HCT116 (cell line): ENCODE measurements at places on chromosomes 1 and 21.

DNA sequence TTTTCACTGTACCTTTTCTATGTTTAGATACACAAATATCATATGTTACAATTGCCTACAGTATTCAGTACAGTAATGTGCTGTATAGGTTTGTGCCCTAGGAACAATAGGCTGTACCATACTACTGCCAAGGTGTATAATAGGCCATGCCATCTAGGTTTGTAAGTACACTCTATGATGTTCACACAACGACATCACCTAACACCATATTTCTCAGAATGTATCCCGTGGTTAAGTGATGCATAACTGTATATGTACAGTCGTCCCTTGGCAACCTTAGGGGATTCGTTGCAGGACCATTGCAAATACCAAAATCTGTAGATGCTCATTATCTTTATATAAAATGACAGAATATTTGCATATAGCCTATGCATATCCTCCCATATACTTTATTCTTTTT lies 5.8 kb upstream of the SSR2 start:
- no peak for DNase-seq

DNA sequence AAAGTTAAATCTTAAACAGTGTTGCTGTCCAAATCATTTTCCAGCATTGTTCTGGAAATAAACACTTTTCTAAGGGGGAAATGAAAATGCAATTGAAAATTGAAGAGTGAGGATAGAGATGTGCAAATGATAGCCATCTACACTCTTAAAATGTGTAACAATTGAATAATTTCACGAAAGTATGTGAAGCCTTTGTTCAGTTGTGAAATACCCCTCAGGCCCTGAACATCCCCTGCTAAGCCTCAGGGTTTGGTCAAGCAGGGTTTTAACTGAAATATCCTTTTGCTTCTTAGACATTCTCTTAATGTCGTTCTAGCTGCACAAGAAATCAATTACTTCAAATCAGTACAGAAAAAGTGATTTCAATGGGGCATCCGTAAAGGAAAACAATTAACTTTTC lies 65.9 kb upstream of the DYNLT5 start:
- DNase-seq = no peak

DNA sequence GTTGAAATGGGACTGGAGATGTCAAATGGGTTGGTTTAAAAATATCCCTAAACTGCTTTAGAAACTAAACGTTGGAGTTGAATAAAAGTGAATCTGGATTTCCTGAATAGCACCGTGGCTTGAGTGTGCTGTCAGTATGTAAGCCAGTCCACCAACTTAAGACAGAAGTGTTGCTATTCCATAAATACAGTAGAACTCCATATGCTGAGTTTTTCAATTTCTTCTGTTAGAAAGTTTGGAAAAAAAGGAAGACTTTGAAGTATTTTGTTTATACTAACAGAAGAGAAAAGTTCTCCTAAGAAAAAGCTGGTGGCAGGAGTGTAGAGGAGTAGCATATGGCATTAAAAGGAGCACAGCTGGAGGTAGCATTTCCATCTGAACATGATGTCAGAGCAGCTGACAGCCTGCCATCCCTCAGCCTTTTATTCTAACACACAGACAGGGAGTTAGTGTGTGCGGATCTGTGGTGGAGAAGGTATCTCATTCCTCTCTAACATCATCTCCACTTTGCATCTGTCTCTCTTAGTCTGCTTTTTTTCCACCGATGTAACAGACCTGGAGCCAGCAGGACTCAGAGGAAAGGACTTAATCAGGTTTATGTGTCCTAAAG lies at the start of gene ZBTB18:
Gene ZBTB18, plus strand, starts transcription at position 449 of the 610 bp plus-strand sequence. Its CDS starts 149 bp downstream, at position 598.
- DNase-seq = no peak

- DNase-seq = no peak
Measured at GRCh38 chr1:176450526-176450925, 12.4 kb upstream of the PAPPA2 start.

DNA sequence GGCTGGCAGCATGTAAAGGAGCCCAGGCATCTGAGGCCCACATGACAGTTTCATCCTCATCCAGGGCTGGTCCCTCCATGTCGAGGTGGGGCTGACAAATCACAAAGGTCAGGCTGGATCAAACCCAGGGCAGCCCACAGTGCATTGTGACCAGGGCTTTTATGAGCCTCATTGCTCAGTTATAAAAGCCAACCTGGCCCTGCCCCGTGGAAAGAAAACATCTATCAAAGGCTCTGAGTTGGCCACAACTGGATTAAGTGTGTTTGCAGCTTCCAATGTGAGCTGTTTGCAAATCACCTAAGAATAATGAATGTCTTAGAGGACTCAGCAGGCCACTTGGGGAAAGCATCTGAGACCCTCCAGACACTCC lies 45.4 kb downstream of the GRHL3 start:
- peak; percentile 70 for DNase-seq

DNA sequence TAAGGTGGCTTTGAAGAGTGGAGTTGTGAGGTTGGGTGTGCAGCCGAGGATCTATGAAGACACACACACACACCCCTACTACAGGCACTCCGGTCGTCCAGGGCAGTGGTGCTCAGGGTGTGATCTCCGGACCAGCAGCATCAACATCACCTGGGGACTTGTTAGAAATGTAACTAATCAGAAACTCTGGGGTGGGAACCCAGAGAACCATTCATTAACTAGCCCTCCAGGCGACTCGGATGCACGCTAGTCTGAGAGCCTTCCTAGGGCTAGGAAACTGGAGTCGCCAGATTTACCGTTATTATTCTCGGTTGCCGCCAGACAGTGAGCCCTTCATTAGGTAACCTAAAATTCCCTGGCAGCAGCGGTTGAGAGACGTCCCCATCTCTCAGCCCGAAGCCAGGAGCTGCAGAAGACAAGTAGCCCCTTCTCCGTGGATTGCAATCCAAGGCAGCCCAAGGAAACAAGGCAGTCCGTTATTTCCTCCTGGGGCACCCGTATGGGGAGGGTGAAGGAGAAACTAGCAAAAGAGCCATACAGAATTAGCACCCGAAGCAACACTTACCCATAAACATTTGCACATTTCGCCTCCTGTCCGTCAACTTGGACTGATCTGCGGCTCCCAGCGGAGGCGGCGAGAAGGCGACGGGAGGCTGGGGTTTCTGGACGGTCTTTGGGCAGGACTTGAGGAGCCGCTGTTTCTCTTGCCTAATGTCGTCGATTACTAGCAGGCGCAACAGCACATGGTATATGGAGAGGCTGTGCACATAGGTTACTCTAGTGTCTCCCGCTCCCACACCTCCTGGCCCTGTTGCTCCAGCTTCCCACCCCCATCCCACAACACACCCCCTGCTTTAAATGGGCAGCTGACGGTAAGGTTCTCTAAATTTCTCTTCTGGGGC lies 2.9 kb upstream of the CCN1 start:
- no peak for DNase-seq

DNA sequence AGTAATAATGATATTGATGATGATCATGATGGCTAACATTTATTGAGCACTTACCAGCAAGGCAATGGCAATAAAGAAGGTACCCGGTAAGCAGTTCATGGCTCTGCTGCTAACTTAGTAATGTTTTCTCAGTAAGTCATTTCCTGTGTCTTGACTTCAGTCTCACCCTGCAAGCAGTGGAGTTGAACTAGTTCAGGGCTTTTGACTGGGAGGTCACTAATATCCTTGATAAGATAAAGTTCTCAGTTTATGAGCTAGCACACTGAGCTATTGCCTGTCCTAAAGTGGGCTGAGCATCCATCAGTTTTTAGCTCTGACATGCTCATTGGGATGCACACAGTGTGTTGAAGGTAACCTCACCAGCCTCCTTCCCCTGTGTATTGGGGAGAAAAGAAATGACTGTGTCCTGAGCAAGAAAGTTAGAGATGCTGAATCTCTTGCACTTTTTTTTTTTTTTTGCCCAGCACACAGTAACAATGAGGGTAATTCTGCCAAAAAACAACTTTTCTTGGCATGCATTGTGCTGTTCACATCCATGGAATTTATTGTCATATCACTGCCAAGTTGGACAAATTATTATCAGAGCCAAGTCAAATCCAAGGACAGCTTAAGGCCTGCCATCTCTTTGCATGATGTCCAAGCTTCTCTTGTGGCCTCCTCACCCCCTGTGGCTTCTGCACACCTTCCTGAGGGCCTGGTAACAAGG lies 55.5 kb upstream of the GADD45A start:
- no peak for DNase-seq

- DNase-seq = no peak
Measured at GRCh38 chr1:90198616-90199332, 203.9 kb downstream of the ZNF326 start.

- DNase-seq = peak; percentile 19
Measured at GRCh38 chr1:61170328-61171238, 88.2 kb downstream of the NFIA start.

DNA sequence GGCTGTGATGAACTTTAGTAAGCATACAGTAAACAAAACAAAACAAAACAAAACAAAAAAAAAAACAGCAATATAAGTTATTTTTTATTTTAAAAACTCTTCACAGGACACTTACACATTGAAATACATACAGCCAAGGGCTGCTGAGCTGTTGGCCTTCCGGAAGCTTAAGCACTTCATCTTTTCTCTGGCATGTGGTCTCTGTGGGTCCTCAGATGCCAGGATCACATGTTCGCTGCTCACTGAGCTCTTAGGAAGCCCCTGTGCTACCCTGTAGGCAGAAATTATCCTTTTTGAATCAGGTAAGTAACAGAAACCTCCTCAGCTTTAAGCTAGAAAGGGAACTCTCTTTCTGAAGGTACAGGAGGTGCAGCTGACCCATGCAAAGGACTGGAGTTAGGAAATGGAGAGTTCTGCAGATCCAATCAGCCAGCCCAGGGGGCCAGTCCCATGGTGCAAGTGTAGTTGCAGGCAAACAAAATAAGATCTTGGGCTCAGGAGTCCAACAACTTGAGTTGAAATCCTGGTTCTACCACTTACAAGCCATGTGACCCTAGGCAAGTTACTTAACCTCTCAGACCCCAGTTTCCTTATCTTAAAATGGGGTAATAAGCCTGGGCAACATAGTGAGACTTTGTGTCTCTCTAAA lies 22.4 kb upstream of the MED18 start:
- DNase-seq = no peak

DNA sequence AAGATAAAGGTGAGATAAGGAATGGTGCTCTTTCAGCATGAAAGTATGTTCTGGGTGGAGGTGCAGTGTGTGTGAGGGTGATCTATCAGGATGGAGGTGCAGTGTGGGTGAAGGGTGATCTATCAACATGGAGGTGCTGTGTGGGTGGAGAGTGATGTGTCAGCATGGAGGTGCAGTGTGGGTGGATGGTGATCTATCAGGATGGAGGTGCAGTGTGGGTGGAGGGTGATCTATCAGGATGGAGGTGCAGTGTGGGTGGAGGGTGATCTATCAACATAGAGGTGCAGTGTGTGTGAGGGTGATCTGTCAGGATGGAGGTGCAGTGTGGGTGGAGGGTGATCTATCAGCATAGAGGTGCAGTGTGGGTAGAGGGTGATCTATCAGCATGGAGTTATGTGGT lies 12.3 kb upstream of the MAP10 start:
- DNase-seq = no peak

- no peak for DNase-seq
Measured at GRCh38 chr1:55252942-55253589, 37.9 kb upstream of the USP24 start.

DNA sequence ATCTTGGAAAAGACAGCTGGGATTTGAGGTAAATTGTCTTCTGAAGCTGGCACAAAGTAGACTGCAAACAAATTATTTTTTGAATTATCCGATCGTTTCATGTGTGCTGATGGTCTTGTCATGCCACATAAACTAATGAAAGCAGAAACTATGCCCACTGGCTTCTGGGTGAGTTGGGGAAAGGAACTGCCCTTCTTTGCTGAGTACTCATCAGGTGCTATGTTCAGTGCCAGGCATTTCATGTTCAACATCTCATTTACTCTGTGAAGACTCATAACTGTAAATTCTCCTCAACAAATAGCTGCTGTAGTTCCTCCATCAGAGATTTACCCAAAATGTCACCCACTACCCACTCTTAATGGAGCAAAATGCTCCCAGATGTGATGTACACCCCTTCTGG lies 1.2 kb downstream of the TRIT1 start:
- no peak for DNase-seq

- no peak for DNase-seq
Measured at GRCh38 chr21:34270411-34270810, 93.4 kb upstream of the KCNE2 start.

GRCh38 chr1:47855230-47855629 lies 142.0 kb downstream of the TRABD2B start:
- DNase-seq = no peak

DNA sequence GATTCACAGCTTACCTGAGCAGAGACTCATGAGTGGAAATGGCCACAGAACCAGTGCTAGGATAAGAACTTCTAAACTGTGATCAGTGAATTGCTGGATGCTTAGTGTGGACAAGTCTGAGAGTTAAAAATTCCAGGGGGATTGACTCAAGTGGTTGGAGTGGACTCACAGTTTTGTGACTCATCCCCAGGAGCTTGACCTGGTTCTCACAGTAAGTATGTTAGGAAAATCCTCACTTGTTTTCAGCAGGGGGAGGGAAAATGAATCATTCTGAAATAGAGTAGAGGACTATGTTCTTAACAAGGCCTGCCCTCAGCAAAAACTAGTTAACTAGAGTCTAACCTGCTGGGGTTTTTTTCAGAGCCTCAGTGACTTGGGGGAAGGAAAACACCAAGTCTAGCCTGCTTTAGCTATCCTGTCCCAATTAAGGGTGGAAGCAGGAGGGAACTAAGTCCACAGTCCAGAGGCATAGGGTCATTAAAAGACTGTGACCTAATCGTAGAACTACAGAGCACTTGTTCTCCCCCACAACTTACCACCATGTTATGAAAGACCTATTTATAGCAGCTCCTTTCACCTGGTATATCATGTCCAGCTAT lies 6.1 kb upstream of the CDC73 start:
- DNase-seq = peak; percentile 93

- no peak for DNase-seq
Measured at GRCh38 chr1:62964141-62964540, 180.2 kb downstream of the ATG4C start.

DNA sequence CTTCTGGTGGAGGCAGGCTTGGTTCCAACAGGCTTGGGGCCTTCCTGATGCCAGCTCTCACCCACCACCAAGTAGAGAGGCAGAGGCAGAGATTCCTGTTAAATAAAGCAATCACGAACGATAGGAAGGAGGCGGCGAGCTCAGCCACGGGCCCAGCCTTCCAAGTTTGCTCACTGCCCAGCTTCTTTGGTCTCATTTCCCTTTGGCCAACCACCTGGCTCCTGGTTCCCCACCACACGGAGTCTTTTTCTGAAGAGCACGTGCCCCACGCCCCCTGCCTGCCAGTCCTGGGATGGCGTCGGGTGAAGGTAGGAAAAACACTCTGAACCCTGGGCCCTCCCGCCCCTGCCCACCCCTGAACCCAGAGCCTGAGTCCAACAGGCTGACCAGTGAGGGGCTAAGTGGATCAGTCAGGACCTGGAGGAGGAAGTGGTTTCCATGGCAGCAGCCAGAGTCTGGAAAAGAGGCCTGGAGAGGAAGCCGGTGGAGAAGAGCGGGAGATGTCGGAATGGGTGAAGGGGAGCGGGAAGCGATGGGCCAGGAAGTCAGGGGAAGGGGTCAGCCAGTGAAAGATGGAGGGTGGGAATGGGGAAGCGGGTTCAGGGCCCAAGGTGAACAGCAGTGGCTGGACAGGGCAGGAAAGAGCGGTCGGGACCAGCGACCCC lies 158.2 kb upstream of the KLHDC7A start:
- peak; percentile 12 for DNase-seq

- DNase-seq = no peak
Measured at GRCh38 chr1:180773210-180773865, 139.4 kb upstream of the KIAA1614 start.

GRCh38 chr1:40439247-40439646 lies 11.0 kb upstream of the ZFP69B start:
- no peak for DNase-seq

- no peak for DNase-seq
Measured at GRCh38 chr21:33767236-33767635, 124.9 kb downstream of the ITSN1 start.

GRCh38 chr1:66598670-66599069 lies 64.7 kb downstream of the SGIP1 start:
- no peak for DNase-seq
